Panc1 (cell line): ENCODE measurements at places on chromosomes 16 and 17. TPM values are rescaled to one million over a fixed set of nuclear protein-coding genes. Genes with fewer than 3 reads are reported as not detected.

DNA sequence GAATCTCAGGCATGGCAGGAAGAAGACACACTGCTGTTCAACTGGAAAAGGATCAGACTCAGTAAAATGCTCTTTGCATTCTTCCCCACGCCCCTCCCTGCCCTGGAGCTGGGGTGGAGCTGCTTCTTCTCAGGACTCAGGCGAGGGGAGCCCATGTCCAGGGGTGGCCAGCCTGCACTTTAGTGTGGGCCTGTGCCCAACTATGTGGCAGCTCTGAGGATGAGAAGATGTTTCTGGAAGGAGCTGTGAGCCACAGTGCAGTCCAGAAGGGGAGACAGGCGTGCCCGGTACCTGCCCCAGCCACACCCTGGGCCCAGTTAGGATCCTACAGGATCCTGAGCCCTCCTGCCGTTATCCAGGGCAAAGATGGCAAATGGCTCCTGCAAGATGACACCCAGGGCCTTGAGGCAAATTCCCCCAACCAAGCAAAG lies 120.3 kb downstream of the ANKRD11 start:
- H3K4me3 ChIP-seq: no peak overlapping the region
- no peaks in the 10 kb centered on the region for H3K27me3 ChIP-seq
- H3K27ac ChIP-seq: no peak overlapping the region
- H3K4me1 ChIP-seq: peaks cover 60% of the 10 kb centered on the region
- H3K36me3 ChIP-seq: no peaks in the 10 kb centered on the region

GRCh38 chr17:27930000-27930399 lies 36.8 kb upstream of the LYRM9 start:
- H3K27me3 ChIP-seq: peaks cover 4% of the 10 kb centered on the region; the same call in 1 of the 2 replicates
- H3K27ac ChIP-seq: no peak overlapping the region
- H3K4me3 ChIP-seq: no peak overlapping the region
- H3K4me1 ChIP-seq: no peaks in the 10 kb centered on the region
- DNase-seq: no peak

DNA sequence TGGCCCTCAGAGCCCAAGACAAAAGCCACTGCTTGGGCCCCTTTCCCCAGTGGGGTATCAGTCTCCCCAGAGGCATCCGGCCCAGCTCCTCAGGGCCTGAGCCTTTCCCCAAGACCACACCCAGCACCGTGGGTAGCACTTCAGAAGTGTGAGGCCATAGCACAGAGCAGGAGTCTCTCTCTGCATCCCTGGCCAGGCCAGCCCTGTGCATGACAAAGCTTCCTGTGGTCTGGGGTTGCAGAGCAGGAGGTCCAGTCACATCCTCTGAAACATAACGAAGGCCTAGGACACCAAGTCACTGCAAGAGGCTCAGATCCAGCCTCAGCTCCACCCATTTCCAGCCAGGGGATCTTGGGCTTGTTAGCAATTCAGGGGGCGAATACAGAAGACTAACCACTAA lies 56.8 kb upstream of the ZNF423 start:
- H3K4me3 ChIP-seq: no peak overlapping the region
- no peaks in the 10 kb centered on the region for H3K4me1 ChIP-seq
- H3K27ac ChIP-seq: no peak overlapping the region
- no peaks in the 10 kb centered on the region; the same call in 1 of the 2 replicates for H3K27me3 ChIP-seq

DNA sequence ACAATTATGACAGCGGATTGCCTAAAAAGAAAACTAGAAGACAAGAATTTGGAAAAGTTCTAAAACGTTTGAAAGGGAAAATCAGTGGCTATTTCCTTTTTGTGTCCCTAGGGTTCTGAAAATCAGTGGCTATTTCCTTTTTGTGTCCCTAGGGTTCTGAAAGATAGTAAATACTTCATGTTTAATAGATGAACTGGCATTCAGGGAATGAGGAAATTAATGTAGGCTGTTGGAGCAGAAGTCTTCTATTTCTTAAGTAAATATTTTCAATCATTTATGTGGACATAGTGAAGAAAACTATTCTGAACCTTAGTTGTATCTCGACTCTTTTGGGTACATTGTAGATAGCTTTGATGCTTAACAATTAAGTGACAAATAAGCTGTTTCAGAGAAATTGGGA lies 78.9 kb downstream of the SHISA6 start:
- H3K36me3 ChIP-seq: no peaks in the 10 kb centered on the region; the same call in 1 of the 2 replicates
- no peak overlapping the region for H3K4me3 ChIP-seq
- no peaks in the 10 kb centered on the region for H3K27me3 ChIP-seq
- DNase-seq: no peak
- H3K27ac ChIP-seq: no peak overlapping the region
- no peaks in the 10 kb centered on the region for H3K4me1 ChIP-seq

- H3K4me1 ChIP-seq: no peaks in the 10 kb centered on the region
- H3K27me3 ChIP-seq: no peaks in the 10 kb centered on the region
- H3K4me3 ChIP-seq: no peak overlapping the region
- peak; percentile 45 for DNase-seq
These were observed 54.7 kb downstream of the ZZEF1 start for GRCh38 chr17:4087911-4088693.

GRCh38 chr16:4556112-4556511 lies at the start of gene C16orf96:
C16orf96 (plus strand) TSS chr16:4556340; CDS start chr16:4556490, 150 bp downstream.
- H3K36me3 ChIP-seq: no peaks in the 10 kb centered on the region
- H3K4me3 ChIP-seq: no peak within 1 kb of the TSS
- no peak for DNase-seq
- no peak within 1 kb of the TSS for H3K27ac ChIP-seq

- no peak overlapping the region for H3K27ac ChIP-seq
- H3K36me3 ChIP-seq: no peaks in the 10 kb centered on the region
- no peaks in the 10 kb centered on the region for H3K4me1 ChIP-seq
- H3K27me3 ChIP-seq: no peaks in the 10 kb centered on the region
These were observed 597.4 kb upstream of the CDH5 start for GRCh38 chr16:65769055-65769465.

DNA sequence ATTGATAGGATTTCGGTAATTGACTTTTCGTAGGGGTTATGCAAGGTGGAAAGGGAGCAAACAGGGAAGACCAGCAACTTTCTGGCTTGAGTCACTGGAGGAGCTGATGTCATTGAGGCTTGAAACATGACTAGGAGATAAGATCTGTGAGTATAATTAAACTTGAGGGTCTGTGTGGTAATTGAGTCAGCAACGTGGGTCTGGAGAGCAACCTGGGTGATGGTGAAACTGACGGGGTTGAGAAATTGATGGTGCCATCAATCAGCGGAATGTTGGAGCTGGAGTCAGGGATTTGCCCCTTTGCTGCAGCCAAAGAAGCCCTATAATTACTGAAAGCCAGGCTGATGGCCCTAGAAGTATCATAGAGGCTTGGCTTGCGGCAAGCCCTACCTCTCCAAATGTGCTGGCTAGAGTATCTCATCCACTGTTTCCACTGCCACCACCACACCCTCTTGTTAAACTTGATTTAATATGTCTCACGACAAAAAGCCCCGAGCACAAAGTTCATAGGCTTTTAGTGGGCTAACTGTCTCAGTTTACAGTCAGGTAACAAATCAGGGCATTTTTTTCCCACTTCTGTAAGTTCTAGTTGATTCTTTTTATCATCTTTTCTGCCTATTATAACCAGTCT lies 186.9 kb upstream of the ELAC2 start:
- no peak overlapping the region for H3K27ac ChIP-seq
- H3K4me1 ChIP-seq: no peaks in the 10 kb centered on the region
- no peaks in the 10 kb centered on the region for H3K36me3 ChIP-seq
- no peak for DNase-seq

DNA sequence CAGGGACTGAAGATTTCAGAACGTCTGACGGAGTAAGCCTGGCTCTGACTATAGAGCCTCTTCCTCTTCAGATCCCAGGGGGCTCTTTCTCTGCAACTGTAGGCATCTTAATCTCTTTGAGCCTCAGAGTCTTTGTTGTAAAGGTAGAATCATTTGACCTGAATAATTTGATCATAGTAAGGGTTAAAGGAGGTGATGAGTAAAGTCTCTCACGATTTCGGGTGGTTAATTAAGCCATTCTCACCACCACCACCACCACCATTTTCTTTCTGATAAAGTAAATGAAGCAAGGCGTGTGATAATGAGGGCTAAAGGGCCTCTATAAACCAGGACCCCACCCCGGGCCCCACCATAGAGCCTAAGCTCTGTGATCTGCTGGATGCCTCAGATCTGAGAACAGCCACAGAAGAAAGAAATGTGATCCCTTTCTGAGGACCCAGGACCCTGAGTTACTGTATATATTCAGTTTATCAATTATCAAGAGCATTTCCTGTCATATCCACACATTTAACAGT lies 33.0 kb upstream of the ADAMTS18 start:
- no peaks in the 10 kb centered on the region for H3K27me3 ChIP-seq
- H3K27ac ChIP-seq: 0 out of 2 replicates have a peak overlapping the region, but pooled peaks have one; percentile 48
- H3K4me1 ChIP-seq: no peaks in the 10 kb centered on the region
- no peaks in the 10 kb centered on the region for H3K36me3 ChIP-seq

DNA sequence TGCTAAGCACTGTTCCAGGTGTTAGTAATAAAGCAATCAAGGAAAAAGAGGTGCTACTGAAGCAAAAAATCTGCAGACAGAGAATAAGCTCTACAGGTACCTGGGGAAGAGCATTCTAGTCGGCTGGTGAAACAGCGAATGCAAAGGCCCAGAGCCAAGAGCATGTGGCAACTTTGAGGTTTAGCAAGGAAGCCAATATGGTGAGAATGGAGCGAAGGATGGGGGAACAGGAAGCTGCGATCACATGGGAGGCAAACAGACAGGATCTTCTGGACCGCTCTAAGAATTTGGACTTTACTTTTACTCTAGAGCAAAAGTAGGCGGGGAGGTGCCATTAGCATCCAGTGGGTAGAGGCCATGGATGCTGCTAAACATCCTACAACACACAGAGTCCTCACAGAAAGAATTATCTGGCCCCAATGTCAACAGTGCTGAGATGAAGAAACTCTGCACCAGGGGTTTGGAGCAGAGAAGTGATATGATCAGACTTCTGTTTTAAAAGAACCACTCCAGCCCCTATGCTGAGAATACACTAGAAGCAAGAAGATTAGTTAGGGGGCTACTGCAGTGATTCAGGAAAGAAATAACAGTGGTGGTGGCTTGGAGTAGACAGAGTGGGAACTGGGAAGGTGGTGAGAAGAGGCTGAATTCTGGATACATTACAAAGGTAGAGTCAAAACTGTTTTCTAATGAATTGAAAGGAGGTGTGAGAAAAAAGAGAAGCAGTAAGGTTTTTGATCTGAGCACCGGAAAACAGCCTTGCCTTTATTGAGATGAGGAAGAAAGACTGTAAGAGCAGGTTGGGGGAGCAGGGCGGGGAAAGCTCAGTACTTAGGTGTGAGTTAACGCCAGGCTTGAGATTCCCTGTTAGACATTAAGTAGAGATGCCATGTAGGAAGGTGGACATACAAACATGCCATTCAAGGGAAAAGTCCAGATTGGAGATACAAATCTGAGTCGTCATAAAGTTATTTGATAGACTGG lies 11.0 kb downstream of the EFTUD2 start:
- H3K36me3 ChIP-seq: peaks cover 9% of the 10 kb centered on the region
- DNase-seq: no peak
- no peaks in the 10 kb centered on the region for H3K27me3 ChIP-seq
- no peaks in the 10 kb centered on the region for H3K4me1 ChIP-seq
- H3K4me3 ChIP-seq: no peak overlapping the region
- H3K27ac ChIP-seq: no peak overlapping the region

DNA sequence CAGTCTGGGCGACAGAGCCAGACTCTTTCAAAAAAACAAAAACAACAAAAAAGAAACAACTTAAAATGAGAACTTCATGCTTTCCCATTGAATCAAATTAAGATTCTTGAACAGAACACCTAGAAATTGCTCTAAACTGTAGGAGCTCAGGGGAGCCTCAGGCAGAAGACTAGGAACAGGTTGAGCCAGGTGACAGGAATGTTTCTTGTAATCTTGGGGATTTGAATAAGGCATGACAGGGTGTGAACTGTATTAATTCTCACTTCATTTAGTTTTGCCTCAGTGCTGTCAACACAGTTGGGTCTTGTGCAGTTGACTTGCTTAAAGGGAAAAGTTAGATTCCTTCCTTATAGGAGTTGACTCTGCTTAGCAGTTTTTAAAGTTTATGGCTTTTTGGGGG lies 27.8 kb downstream of the SOCS7 start:
- no peak overlapping the region for H3K27ac ChIP-seq
- no peaks in the 10 kb centered on the region for H3K27me3 ChIP-seq
- no peaks in the 10 kb centered on the region for H3K4me1 ChIP-seq

- H3K4me3 ChIP-seq: no peak overlapping the region
- no peak overlapping the region for H3K27ac ChIP-seq
- no peak for DNase-seq
- H3K27me3 ChIP-seq: no peaks in the 10 kb centered on the region
- no peaks in the 10 kb centered on the region for H3K36me3 ChIP-seq
These were observed 126.0 kb upstream of the CIBAR2 start for GRCh38 chr16:85238233-85238647.

- no peaks in the 10 kb centered on the region for H3K27me3 ChIP-seq
- no peaks in the 10 kb centered on the region for H3K36me3 ChIP-seq
- no peaks in the 10 kb centered on the region for H3K4me1 ChIP-seq
- H3K4me3 ChIP-seq: no peak overlapping the region
- H3K27ac ChIP-seq: no peak overlapping the region
- DNase-seq: no peak
These were observed 9.8 kb downstream of the TMEM231 start for GRCh38 chr16:75546293-75546692.

DNA sequence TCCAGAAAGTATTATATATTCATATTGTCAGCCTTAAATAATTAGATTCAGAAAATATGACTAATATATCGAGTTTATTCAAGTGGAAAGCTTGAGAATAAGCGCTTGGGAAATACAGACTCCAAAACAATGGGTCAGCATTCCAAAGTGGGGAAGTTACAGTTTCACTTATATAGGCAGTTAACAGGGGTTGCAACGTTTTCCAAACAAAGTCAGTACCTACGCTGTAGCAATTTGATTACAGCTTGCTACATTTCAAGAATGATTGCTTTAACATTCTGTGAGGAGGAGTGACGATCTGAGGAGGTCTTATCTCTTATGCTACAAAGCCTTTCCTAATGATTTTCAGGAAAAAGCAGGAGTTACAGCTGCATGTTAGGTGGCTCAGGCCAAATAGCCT lies 34.2 kb upstream of the HS3ST3A1 start:
- H3K27ac ChIP-seq: no peak overlapping the region
- no peaks in the 10 kb centered on the region for H3K27me3 ChIP-seq
- no peaks in the 10 kb centered on the region for H3K36me3 ChIP-seq

DNA sequence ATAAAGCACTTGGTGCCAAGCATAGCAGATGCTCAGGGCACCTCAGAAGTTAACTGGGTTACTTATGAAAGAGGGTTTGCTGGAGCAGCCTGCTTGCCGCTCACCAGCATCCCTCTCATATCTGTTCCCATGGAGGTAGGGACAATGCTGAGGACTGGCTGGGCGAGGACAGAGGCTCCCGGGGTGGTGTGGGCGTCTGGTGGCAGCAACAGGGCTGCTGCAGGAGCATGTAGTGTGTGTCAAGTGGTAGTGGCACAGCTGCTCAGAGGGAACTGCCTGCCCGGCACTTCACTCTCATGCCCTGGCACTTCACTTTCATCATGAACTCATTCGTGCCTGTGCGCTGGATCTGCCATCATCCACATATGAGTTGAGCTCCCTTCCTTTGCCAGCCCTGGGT lies 26.9 kb upstream of the ZNHIT3 start:
- H3K4me3 ChIP-seq: no peak overlapping the region
- DNase-seq: no peak
- H3K4me1 ChIP-seq: no peaks in the 10 kb centered on the region
- peaks cover 2% of the 10 kb centered on the region; the same call in 1 of the 2 replicates for H3K27me3 ChIP-seq

ANKS4B gene
- not detected for total RNA-seq

DHX58 gene
- 9.7 TPM for total RNA-seq

MYH8 gene
- not detected for total RNA-seq

CACNA1G gene
- total RNA-seq: 10.0 TPM
